ENCODE measurements at places on chromosomes 5 and 9. TPM values are rescaled to one million over a fixed set of nuclear protein-coding genes. Genes with fewer than 3 reads are reported as not detected.

The PCDHA9 gene
- under 0.01 TPM for total RNA-seq

The LRRC26 gene
- total RNA-seq = not detected

The C1QTNF3 gene
- 0.60 TPM for total RNA-seq

The EFNA5 gene
- total RNA-seq = 4.4 TPM

The PCBD2 gene
- 2.2 TPM for total RNA-seq

The SEMA5A gene
- total RNA-seq = 69.7 TPM
